ENCODE measurements at places on chromosomes 4 and X. TPM values are rescaled to one million over a fixed set of nuclear protein-coding genes. Genes with fewer than 3 reads are reported as not detected.

DNA sequence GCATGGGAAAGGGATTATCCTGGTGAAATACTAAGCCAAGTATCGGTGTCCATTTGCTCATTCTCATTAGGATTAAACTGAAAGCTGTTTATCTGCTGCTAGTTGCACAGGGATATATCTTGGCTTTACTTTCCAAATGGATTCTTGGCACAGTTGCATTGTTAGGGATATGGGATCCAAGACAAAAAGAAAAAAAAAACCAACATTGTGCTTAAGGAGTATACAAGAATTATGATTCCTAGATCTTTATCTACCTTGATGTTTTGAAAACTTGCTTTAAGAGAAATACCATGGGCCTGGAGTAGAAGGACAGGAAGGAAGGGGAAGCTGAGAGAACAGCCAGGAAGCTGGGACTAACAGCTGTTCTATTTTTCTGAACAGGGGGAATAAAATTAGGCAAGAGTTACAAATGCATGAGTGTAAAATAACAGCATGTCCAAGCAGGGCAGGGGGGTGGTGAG lies 107.6 kb downstream of the ATXN3L start:
- no peak for DNase-seq
- H3K4me3 ChIP-seq, result no peak overlapping the region
- H3K27me3 ChIP-seq, result no peaks in the 10 kb centered on the region

- no peak for DNase-seq
- peaks cover 10% of the 10 kb centered on the region for H3K36me3 ChIP-seq
- no peaks in the 10 kb centered on the region for H3K27me3 ChIP-seq
- no peak overlapping the region for H3K4me3 ChIP-seq
- no peak overlapping the region for H3K27ac ChIP-seq
- H3K4me1 ChIP-seq, result no peaks in the 10 kb centered on the region
Measured at GRCh38 chrX:97529536-97530200, 646.0 kb downstream of the RPA4 start.

MGAT4D gene
- total RNA-seq, result not detected

GRCh38 chr4:19368800-19369199 lies 882.9 kb upstream of the SLIT2 start:
- H3K27me3 ChIP-seq, result no peaks in the 10 kb centered on the region
- no peak overlapping the region for H3K27ac ChIP-seq
- H3K4me3 ChIP-seq, result no peak overlapping the region
- H3K36me3 ChIP-seq, result no peaks in the 10 kb centered on the region

IL2 gene
- 8.9 TPM for total RNA-seq

ADGRG4 gene
- not detected for total RNA-seq

- H3K36me3 ChIP-seq, result no peaks in the 10 kb centered on the region
- peaks cover 10% of the 10 kb centered on the region for H3K27me3 ChIP-seq
- no peak for DNase-seq
- no peak overlapping the region for H3K27ac ChIP-seq
- H3K4me3 ChIP-seq, result no peak overlapping the region
Measured at GRCh38 chr4:14695095-14695845, 307.0 kb upstream of the CPEB2 start.

DNA sequence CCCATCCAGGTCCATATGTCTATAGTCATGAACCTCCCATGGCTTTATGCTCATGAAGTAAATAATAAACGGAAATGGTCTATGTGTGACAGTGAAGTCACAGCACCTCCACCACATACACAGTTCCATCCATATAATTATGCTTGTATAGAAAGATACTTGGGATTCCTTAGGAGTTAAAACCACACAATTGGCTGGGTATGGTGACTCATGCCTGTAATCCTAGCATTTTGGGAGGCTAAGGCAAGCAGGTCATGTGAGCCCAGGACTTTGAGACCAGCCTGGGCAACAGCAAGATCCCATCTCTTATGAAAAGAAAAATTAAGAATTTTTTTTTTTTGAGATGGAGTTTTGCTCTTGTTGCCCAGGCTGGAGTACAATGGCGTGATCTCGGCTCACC lies 55.6 kb upstream of the RBM47 start:
- peaks cover 15% of the 10 kb centered on the region for H3K4me1 ChIP-seq
- no peak overlapping the region for H3K4me3 ChIP-seq

GABRA4 gene
- total RNA-seq, result not detected

SSX2B gene
- total RNA-seq, result not detected

- H3K4me3 ChIP-seq, result no peak overlapping the region
- H3K27ac ChIP-seq, result no peak overlapping the region
- peaks cover 14% of the 10 kb centered on the region for H3K36me3 ChIP-seq
- DNase-seq, result no peak
Measured at GRCh38 chr4:37873386-37873785, 17.5 kb upstream of the TBC1D1 start.

DNA sequence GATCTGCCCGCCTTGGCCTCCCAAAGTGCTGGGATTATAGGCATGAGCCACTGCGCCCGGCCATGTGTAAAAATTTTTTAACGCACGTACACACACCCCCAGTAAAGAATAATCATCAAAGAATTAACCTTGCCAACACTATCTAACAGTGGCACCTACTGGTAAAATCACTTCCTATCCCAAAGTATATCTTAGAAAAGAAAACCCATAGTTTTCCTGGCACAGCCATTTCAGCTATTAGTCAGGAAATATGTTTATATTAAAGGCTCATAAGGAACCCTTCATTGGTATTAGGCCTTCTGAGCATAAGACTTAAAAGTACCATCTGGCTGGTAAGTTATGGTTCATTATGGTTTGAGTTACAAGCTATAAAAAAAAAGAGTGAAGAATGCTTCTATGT lies 14.1 kb downstream of the S100G start:
- H3K27ac ChIP-seq, result no peak overlapping the region
- H3K4me1 ChIP-seq, result peaks cover 2% of the 10 kb centered on the region
- no peak overlapping the region for H3K4me3 ChIP-seq
- no peak for DNase-seq
- no peaks in the 10 kb centered on the region for H3K27me3 ChIP-seq

DNA sequence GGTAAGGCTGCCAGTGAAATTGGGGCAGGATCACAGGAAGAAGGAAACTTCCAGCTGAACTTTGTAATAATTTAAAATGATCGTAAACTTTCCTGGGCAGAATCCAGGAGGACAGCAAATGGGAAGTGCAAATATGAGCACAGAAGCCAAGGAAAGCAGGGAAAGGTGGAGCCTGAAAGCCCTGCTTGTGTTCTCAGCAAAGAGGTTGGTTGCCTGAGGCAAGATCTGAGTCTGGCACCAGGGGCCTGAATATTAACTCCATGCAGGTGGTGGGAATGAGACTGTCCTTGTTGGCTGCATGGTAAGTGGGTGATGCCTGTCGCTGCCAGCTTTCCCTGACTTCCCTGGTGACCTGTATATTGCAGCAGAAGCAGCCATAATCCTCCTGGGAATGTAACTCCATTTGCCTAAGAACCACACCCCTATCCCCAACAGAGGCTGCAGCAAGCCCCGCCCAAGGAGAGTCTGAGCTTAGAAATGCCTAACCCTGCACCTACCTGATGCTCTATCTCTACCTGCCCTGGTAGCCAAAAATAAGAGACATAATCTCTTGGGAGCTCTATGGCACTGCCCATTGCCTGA lies 132.0 kb upstream of the HDX start:
- no peak for DNase-seq
- H3K27me3 ChIP-seq, result no peaks in the 10 kb centered on the region
- H3K4me3 ChIP-seq, result no peak overlapping the region
- no peak overlapping the region for H3K27ac ChIP-seq

ZDHHC15 gene
- total RNA-seq, result 0.16 TPM

DNA sequence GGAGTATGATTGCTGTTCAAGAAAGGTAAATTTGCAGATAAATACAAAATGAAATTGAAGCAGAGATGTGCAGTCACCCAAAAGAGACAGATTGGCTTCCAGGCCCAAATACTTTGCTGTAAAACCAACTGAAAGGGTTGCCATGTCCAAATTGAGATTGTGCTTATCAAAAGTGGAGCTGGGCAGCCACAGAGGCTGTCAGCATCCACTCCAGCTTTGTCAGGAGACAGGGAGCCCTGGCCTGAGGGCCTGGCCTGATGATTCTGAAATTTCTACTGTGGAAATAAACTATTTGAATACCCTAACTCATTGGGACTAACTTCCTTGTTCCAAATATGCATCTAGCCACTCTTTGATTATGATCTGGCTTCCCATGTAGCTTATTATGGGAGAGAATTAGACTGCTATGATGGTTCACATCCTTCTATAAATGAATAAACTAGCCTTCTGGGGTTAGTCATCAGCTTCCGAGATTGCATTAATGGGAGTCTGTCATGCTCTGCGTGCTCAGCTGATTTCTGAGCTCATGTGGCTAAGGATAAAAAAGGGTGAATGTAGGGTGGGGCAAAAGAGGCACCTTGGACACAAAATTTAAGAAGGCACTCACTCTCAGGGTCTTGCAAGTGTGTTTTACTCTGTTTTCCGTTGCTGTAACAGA lies 48.2 kb downstream of the SLC34A2 start:
- no peaks in the 10 kb centered on the region for H3K36me3 ChIP-seq
- H3K27ac ChIP-seq, result no peak overlapping the region
- no peaks in the 10 kb centered on the region for H3K4me1 ChIP-seq
- no peak for DNase-seq
- H3K4me3 ChIP-seq, result no peak overlapping the region

DNA sequence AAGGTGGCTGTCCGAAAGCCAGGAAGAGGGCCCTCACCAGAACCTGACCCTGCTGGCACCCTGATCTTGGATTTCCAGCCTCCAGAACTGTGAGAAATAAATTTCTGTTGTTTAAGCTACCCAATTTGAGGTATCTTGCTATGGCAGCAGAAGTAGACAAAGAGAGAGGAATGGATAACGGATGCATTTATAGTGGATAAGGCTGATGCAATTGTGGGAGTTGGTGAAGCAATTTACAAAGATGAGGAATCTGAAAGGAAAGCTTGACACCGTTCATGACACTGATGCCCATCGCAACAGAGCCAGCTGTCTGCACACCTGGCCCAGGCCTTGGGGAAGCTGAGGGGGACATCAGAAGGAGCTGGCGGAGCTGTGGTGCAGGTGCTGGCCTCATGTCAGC lies 35.7 kb upstream of the MSL3 start:
- H3K36me3 ChIP-seq, result no peaks in the 10 kb centered on the region
- H3K4me1 ChIP-seq, result no peaks in the 10 kb centered on the region
- DNase-seq, result no peak
- H3K27ac ChIP-seq, result no peak overlapping the region

GLUD2 gene
- total RNA-seq, result 0.81 TPM

- no peaks in the 10 kb centered on the region for H3K36me3 ChIP-seq
- peaks cover 2% of the 10 kb centered on the region for H3K4me1 ChIP-seq
- DNase-seq, result peak; percentile 59
- peak overlapping the region; percentile 88 for H3K27ac ChIP-seq
- no peaks in the 10 kb centered on the region for H3K27me3 ChIP-seq
- peak overlapping the region; percentile 82 for H3K4me3 ChIP-seq
Measured at GRCh38 chrX:66728818-66729271, 90.0 kb upstream of the EDA2R start.

GRCh38 chr4:106426069-106426468 lies 57.5 kb upstream of the GIMD1 start:
- no peak overlapping the region for H3K4me3 ChIP-seq
- no peaks in the 10 kb centered on the region for H3K36me3 ChIP-seq
- DNase-seq, result no peak
- no peak overlapping the region for H3K27ac ChIP-seq
- no peaks in the 10 kb centered on the region for H3K4me1 ChIP-seq

CHST7 gene
- total RNA-seq, result 2.5 TPM

DNA sequence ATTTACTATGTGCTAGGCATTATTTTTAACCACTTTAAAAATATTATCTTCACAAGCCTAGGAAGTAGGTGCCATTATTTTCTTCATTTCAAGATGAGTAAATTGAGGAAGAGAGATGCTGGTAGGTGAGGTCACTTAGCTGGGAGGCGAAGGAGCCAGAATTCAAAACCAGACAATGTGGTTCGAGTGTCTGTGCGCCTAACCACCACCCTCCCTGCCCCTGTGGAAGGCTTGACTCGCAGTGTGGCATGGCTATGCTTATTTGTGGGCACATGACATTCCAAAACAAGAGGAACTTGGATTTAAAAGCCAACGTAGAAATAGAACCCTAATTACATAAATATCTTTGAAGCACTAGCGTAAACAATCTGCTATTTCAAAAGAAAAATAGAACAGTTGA lies 226.6 kb upstream of the PITX2 start:
- H3K36me3 ChIP-seq, result no peaks in the 10 kb centered on the region
- no peak overlapping the region for H3K27ac ChIP-seq
- no peaks in the 10 kb centered on the region for H3K27me3 ChIP-seq
- H3K4me3 ChIP-seq, result no peak overlapping the region
- DNase-seq, result no peak
- no peaks in the 10 kb centered on the region for H3K4me1 ChIP-seq

DNA sequence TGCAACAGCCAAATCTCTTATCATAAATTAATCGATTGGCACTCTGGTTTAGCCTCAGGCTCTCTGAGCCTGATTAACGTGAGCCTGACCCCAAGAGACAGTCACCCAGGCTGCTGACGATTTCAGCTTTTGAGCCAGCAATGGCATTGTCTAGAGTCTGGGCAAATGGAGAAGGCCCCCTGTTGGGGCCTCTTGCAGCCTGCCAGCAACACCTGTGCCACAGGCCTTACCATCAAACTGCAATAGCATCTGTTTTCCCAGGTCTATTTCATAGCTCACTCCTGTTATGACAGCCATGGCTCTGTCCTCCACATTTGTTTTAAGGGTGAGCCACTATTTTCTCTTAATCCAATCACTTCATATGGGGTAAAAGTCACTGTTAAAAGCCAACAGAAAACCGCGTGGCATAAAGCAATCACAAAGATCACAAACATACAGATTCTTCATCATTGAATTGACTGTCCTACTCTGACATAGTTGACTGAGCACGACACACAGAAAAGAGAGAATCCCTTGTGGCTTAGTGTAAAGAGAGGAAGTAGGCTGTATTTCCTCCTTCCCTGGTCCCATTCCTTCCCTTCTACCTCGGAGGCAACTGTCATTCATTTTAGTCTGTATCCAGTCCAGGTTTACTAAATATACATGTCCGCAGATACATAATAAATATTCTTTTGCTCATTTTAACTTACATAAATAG lies 47.8 kb downstream of the SLC9A7 start:
- peak overlapping the region; percentile 66 for H3K27ac ChIP-seq
- H3K4me3 ChIP-seq, result no peak overlapping the region
- H3K36me3 ChIP-seq, result peaks cover 11% of the 10 kb centered on the region
- no peak for DNase-seq

FATE1 gene
- not detected for total RNA-seq

DNA sequence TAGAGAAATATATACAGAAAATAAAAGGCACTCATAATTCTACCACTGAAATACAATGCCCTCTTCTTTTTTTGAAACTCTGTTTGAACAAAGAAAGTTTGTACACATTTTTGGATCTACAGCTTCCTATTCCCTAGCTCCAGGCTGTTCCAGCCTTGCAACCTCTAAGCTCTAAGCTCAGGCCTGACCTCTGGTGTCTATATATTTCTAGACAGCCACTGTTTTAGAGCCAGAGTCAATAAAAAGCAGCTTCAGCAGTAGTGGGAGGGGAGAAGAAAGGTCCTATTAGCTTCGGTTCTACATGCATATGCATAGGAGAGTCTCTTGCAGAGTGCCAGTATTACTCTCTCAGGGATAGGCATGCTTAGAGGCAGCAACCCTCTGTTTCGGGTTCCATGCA lies 39.7 kb downstream of the CLDN2 start:
- no peak overlapping the region for H3K27ac ChIP-seq
- H3K4me1 ChIP-seq, result no peaks in the 10 kb centered on the region
- peaks cover 6% of the 10 kb centered on the region for H3K36me3 ChIP-seq
- H3K4me3 ChIP-seq, result no peak overlapping the region

NIPAL1 gene
- 1.9 TPM for total RNA-seq

EXOSC9 gene
- 75.8 TPM for total RNA-seq

- peaks cover 26% of the 10 kb centered on the region for H3K36me3 ChIP-seq
- no peaks in the 10 kb centered on the region for H3K27me3 ChIP-seq
- H3K4me3 ChIP-seq, result no peak overlapping the region
Measured at GRCh38 chr4:105837037-105837436, 58.2 kb upstream of the NPNT start.

GRCh38 chr4:138902705-138903104 lies 112.9 kb upstream of the NOCT start:
- peaks cover 3% of the 10 kb centered on the region for H3K27me3 ChIP-seq
- H3K4me3 ChIP-seq, result no peak overlapping the region
- H3K27ac ChIP-seq, result no peak overlapping the region
- no peaks in the 10 kb centered on the region for H3K36me3 ChIP-seq
